ENCODE measurements at places on chromosomes 1 and 21.

GRCh38 chr1:214004014-214004413, 16.2 kb downstream of the PROX1 start:
- DNase-seq = no peak

DNA sequence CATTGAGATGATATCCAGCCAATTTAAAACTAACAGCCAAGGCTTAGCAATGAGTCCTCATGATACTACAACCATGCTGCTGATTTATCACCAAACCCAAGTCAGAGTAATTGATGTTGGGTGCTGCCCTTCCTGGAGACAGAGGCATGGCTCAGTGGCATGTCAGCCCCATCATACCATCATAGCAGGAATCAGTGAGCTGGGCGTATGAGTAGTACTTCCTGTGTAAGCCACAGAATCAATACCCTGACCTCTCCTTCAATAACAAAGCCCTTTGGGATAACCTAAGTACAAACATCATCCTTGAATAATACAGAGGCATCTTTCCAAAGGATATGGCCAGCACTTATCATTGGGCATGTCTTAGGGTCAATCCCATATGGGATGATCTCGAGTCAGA, 3.0 kb upstream of the LCE1E start:
- no peak for DNase-seq

- DNase-seq = no peak
These were observed 180.1 kb upstream of the ESRRG start for GRCh38 chr1:216903382-216903740.

DNA sequence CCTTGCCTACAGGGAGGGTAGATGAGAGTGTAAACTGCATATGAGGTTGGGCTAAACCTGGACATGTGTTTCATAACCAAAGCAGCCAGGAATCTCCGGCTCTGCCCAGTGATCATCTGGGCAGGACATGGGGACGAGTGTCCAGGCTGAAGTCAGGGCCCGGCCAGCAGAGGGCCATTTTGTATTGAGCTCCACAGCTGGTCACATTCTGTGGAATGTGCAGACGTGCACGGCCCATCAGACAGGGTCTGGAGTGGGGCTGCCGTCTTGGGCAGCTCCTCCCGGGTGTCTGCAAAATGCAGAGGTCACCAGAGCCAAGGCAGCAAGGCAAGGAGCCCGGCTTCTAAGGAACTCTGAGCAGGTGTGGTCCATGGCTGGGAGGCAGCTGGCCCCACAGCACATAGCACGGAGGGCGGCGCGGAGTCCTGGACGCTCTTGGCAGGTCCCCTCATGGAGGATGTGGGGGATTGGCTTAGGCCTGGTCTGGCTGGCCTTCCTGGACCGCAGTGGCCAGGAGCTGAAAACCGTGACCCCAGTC, 6.2 kb downstream of the LRRC3 start:
- DNase-seq = no peak

DNA sequence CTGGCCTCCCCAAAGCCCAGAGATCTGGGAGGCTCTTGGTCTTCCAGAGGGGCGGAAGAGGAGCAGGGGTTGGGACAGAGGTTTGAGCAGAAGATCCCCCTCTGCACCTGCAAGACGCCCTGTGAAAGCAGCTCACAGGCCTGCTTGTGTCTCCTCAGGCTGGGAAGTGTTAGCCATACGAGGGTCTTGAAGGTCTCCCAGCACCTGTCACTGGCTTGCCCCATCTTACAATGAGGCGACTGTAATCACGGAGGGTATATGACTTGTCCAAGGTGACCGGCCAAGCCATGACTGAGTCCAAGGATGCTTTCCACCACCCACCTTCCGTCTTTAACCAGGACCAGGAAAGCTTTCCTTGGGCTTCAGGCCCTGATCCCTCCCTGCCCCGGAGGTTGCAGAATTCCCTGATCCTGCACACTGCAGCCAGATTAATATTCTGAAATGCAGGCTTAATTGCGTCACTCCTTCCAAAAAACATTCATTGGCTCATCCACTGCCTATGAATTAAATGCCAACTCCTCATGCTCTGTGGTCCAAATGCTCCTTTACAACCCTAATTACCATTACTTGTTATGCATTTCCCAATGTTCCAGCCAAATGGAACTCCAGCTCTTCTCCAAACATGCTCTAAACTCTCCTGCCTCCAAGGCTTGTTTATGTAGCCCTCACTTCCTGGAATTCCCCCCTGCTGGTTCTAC, 64.0 kb downstream of the DDX20 start:
- DNase-seq = no peak

All from CD4-positive, alpha-beta T cell treated with Interleukin-6 at 100 ng/mL for 8 hours (primary cell).